ENCODE measurements at places on chromosomes 6 and 20.

GRCh38 chr20:24469894-24470745, 691 bp downstream of the SYNDIG1 start:
- peak; percentile 33 for DNase-seq

DNA sequence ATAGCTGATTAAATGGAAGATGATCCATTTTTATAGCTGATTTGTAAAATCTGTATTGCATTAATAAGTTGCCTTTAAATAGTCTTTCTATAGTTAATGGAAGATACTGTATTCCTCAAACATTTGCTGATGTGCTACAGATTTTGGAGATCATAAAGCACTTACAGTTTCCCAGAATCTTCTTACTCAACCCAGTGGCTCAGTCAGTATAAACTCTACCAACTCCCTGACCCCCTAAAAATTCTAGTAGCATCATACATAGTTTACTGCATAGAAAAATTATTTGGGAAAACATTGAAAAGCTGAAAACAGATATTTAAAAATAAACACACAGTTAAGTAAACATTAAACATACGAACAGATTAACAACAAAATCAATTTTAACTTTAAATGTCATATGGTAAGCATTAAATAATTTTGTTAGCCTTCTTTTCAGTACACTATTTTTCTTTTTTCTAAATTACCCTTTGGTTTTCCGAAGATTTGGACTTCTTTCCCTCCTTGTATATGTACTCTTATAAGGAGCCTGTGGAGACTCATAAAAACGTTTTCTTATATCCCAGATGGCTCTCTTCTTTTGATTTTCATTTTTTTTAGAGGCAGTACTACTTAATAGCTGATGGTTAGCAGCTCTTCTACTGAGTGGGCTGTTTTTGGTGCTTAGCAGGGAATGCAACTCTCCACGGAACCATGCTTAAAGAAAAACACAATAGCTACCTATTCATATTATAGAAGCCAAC, 62.7 kb upstream of the BMP5 start:
- no peak for DNase-seq

DNA sequence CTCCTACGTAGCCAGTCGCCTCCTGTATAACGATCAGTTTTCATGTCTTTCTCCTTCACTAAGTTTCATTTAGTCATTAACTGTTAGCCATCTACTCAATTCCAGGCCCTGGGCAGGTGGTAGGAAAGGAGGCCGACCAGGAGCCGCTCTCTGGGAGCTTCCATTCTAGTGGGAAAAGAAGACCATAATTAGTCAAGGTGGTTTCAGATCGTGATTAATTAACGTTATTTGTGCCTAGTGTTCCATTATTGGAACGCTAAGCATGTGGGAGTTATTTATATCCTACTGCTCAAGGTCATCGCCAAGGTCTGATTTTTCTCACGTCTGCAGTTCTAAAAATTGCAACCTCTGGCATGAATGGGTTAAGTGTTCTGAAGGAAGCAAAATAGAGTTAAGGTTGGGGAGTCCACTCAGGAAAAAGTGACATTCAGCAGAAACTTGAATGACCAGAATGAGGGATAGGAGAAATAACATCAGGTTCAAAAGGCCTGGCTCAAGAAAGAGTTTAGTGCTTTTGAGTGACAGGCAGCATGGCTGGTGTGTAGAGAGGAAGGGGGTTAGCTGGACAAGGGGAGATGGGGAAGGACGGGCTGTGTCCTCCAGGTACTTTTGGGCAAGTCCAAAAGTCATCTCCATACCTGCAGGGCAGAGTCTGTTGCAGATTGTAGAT, 812 bp downstream of the SLC9A8 start:
- DNase-seq, result no peak

- peak; percentile 31 for DNase-seq
Measured at GRCh38 chr6:35173427-35174087, 32.4 kb upstream of the TCP11 start.

GRCh38 chr20:4014031-4014474, 1.3 kb downstream of the RNF24 start:
- DNase-seq, result peak; percentile 91

- peak; percentile 43 for DNase-seq
Measured at GRCh38 chr6:53938810-53939209, 144.0 kb downstream of the LRRC1 start.

DNA sequence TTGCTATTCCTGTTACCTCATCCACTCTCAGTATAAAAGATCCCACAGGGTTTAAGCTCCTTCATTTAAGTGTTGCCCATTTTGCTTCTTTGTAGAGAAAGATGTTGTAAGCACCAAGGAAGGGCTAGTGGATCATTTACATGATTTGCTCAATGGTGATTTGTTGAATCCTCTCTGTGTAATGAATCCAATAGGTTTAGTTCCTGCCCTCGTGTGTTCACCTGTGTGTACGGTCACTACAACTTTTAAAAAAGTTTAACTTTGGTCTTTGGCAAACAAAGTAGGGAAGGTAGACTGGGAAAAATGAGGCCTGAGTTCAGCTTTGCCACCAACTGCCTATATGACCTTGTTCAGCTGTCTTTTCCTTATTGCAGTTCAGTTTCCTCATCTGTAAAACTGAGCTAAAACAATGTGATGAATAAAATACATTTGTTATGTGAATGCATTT, 51.5 kb downstream of the DHX35 start:
- DNase-seq, result no peak

- no peak for DNase-seq
Measured at GRCh38 chr6:52207066-52207465, 20.9 kb downstream of the IL17A start.

GRCh38 chr6:24997231-24997630, 61.5 kb upstream of the RIPOR2 start:
- no peak for DNase-seq

- no peak for DNase-seq
Measured at GRCh38 chr6:108228416-108228815, 32.4 kb downstream of the SNX3 start.

DNA sequence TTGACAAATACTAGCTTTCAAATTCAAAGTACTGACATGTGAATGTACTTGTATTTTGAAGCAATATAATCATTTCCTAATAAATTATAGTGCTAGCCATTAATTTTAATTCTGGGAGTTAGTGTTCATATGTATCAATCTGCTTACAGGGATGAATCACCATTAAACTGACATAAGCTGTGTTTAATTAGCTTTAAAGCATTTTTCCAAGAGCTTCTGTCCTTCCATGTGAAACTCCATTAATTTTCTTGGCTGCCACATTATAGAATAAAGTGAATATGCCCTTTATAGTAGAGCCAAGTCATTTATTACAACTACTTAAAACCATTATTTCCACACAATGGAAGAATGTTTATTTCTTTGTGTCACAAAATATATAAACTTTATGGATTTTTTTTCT, 150.8 kb downstream of the COL21A1 start:
- DNase-seq, result no peak

GRCh38 chr6:85580878-85581267, 12.8 kb downstream of the SNX14 start:
- peak; percentile 68 for DNase-seq

DNA sequence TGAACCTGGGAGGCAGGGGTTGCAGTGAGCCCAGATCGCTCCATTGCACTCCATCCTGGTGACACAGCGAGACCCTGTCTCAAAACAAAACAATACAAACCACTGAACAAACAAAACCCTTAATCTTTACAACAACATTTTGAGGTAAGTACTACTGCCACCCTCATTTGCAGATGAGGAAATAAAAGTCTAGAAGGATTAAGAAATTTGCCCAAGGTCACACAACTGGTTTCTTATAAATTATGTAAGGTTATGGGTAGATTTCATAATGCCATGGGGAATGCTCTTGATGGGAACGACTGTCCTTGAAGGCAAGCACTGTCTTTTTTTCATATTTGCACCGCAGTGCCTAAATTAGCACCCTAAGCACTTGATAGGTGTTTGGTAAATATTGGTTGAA, 13.8 kb upstream of the B4GALT5 start:
- DNase-seq, result peak; percentile 18

DNA sequence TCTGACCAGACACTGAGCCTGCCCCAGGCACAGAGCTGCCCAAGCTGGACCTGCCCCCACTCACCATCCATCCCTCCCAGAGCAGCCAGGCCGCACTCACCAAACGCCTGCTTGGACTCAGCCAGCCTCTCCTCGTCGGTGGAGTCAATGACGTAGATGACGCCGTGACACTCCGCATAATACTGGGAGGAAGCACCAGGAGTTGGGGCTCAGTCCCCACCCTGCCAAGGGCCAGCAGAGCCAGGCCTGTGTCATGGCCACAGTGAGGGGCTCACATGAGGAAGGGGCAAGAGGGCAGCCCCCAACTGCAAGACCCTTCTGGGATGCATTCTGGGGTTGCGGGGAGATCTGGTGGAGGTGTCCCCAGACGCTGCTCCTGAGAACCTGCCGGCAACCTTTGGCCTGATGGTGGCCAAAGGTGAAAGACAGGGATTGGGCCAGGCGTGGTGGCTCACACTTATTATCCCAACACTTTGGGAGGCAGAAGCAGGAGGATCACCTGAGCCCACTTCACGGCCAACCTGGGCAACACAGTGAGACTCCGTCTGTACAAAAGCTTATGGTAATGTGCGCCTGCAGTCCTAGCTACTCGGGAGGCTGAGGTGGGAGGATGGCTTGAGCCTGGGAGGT, 5.6 kb downstream of the ARFRP1 start:
- DNase-seq, result no peak

DNA sequence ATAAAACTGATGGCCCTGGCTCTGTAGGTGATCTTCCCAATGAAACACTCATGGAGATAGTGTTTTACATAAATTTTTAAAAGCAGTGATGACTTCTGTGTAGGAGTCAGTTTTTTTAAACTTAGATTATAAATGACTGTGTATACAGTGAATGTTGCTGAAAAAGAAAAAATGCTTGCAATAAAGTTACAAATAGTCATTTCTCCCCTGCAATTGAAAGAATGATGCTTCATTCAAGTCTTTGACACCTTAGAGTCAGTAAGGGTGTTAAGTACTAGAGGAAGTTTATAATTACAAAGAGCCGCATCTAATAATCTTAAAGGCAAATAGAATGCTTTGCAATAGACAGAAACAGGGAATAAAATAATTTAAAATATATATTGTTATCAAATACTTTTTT, 27.6 kb downstream of the ZNF292 start:
- DNase-seq, result no peak

DNA sequence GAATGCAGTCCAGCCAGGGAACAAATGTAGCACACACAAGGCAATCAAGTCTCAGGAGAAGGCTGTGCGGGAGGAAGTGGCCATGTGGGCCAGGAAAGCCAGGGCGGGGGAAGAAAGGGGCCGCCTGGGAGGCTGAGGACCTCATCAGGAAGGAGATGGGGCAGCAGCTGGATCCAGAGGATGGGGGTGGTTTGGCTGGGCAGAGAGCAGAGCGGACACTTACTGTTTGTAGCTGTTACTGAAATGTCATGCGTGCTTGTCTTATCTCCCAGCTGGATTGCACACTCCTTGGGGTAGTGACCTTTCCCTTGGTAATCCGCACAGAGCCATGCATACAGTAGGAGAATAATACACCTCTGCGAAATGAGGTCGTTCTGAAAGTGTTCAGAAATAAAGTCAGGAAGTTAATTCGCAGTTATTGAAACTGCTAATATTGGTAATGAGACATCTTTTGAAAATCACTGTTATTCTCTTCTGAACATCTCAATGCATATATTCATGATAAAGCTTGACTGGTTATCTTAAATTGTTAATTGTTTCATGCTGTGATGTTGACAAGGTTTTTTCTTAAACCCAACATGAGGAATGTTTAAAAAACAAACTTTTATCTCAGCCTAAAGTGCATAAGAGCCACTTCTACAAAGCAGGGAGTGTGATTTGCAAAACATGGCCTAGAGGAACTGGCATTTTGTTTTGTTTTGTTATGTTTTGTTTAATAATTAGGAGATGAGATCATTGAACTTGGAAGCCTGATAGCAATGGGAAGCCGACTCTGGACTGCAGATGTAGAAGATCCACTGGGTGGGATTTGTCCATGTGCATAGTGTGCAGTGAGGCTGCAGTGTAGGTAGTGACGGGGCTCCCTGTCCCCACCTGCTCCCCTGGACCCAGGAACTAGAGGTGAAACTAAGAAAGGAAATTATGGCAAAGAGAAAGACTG, 18.0 kb upstream of the MAP3K4 start:
- DNase-seq, result peak; percentile 82

DNA sequence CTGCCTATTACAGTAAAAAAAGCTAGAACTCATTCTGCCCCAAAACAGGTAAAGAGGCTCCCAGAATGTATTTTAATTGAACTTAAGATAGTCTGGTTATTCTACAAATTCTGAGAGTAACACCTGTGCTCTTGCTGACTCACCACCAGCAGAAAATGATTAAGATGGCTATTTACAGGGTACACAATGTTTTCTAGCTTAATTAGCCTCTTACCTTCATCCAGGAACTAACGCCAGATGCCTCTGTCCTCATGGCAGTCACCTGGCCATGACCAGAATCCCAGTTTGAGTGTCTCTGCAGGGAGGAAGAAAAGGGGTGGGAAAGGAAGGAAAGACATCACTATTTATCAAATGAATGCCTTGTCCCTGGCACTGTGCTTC, 31.3 kb upstream of the PPP1R3G start:
- DNase-seq, result no peak

- peak; percentile 75 for DNase-seq
Measured at GRCh38 chr6:17574866-17575560, 25.1 kb upstream of the FAM8A1 start.

DNA sequence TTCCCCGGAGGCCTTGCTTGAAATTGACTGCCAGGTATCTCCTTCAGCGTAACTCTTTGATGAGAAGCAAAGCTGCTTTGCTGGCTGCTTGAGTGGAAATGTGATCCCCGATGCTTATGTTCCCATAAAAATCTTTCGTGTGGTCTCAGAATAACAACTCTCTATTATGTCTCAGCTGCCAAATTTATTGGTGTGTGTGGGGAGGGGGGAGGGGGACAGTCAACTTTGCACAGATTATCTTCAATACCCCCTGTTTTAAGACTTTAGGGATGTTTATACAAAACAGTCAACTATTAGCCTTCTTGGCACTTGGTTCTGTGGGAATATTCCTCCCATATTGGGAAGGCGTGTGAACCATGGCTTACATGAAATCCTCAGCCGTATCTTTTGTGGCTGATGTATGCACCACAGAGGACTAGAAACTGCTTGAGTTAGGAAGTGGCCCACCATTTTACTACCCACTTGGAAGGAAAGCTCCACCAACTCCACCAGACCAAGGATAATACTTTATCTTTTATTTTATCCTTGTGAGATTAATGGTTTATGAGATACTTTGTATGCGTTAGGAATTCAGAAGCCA, 101.5 kb upstream of the SLC24A3 start:
- no peak for DNase-seq

DNA sequence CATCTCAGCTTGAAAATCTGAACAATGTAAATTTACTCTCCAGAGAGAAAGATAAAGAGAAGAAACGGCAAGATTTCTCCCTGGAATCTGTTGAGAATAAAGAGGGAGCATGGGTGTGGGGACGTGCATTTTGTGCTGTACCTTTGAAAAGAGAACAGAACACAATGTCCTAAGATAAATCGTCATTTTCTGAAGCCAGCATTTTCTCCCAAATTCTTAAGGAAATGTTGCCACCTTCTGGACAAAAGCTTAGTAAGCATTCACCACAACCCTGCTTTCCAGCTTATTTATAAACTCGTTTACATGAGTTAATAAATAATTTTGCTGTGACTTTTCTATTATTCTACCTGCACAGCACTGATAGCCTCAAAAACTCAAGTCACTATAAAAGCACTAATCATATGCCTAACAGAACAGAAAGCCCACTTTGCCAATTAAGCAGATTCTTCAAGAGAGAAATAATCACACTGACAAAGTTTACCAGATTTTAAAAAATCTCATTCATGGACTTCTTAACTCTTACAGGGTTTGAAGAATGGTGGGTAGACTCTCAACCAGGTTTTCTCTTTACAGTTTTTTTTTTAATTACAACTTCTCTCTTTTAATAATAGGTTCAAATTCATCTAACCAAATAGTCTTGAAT, 155.8 kb downstream of the MBOAT1 start:
- DNase-seq, result peak; percentile 83

GRCh38 chr6:22298475-22298890, 1.6 kb upstream of the PRL start:
- DNase-seq, result peak; percentile 23
